ENCODE measurements at places on chromosomes 2 and 18.

DNA sequence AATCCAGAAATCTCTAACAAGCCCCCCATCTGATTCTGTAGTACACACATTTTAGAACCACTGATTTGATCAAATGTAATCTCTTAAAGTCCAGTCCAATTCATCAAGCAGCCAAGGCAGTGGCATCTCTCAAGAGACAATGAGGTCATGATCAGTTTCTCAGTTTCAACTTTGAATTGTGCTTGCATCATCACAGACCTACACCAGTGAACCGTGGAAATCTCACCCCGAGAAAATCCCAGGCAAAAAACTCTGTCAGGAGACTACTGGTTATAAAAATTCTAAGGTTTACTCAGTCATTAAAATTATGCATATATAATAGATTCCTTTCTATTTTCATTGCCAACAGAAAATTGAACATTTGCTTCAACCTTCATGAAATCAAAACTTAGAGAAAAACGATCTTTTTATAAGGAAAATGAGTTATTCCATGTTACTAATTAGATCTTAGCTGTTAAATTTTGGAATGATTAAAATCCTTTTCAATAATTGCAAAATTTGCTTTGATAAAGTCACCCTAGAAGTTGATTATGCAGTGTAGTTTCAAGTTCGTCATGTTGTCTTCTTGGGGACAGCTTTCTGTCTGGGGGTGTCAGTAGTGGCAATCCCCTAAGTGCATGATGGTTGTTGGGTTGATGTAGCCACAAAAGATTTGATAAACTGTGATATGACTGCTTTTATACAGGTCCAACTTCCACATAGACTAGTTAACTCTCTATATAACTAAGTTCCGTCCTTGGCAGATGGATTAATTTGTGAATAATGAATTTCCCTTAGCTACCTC, 235.0 kb downstream of the CAMKMT start:
- DNase-seq: no peak

DNA sequence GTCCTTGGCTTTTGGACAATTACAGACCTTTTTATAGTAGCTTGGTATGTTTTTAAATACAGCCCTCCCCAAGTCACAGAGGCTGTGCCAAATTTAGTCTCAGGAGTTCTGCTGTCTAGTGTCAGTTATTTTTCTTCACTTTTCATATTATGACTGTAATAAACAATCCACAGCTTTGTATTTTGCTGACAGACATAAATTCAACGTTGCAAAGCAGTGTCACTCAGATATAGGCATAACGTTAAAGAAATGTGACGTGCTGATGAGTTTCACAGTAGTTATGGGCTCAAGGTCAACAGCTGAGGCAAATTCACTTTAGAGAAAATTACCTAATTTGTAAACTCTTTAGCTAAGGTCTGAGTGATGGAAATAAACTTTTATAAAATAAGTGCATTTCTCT, 151.6 kb downstream of the SATB2 start:
- DNase-seq: no peak

DNA sequence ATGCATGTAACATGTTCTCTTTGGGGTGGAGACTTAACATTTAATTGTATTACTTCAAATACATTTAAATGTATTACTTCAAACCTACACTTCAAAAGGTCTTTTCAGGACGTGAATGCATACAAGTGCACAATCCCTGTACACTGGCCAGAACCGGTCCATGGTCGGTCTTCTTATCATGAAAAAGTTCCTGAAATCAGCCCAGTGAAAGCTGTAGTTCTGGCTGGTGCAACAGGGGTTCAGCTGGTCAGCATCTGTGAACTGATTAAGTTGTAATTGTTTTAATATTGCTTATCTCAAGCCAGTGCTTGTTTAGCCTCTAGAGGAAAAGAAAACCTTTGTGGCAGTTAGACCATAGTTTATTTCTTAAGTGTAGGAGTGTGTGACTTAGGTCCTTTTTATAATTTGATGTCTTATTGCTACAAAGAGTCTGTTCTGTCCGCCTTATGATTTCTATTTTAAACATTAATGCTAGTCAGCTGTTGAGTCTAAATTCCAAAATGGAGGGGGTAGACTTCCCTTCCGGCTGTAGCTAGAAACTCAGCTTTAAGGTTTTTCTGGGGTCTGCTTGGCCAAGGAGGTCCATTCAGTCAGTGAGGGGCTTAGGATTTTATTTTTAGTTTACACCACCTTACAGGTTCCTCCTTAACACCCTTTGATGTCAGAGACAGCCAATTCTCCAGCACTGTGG, 768 bp upstream of the CYBRD1 start:
- DNase-seq: no peak

DNA sequence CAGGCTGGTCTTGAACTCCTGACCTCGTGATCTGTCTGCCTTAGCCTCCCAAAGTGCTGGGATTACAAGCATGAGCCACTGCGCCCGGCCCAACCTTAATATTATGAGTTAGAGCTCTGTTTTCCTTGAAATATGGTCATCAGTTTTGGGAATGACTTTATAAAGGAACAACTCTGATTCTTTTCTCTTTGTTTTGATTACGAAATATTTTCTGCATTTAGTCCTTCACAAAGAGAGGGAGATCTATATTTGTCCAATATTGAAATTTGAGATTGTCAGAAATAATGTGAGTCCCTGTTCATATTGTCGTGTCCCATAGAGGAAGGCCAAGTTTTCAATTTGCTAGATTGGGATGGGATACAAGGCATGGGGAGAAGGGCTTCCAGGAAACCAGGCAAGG, 3.1 kb downstream of the SMYD5 start:
- no peak for DNase-seq

DNA sequence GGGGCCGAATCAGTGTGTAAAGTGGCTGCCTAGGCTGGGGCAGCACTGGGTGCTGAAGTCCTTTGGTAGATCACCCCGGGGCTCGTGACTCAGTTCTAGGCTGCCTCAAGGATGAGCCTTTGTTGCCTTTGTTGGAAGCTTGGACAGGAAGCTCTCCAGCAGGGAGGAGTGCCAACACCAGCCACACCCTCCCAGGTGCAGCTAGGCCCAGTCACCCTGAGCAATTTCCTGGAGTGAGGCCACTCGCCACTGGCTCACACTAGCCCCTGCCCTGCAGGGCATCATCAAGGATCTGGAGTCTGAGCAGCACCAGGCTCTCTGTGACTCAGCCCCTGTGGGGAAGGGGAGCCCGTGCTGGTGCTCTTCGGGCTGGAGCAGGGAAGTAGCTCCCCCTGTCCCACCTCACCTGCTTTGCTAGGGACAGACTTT, 6.7 kb upstream of the SDC1 start:
- DNase-seq: no peak

- no peak for DNase-seq
These were observed 6.4 kb upstream of the ANKRD12 start for GRCh38 chr18:9130195-9130594.

DNA sequence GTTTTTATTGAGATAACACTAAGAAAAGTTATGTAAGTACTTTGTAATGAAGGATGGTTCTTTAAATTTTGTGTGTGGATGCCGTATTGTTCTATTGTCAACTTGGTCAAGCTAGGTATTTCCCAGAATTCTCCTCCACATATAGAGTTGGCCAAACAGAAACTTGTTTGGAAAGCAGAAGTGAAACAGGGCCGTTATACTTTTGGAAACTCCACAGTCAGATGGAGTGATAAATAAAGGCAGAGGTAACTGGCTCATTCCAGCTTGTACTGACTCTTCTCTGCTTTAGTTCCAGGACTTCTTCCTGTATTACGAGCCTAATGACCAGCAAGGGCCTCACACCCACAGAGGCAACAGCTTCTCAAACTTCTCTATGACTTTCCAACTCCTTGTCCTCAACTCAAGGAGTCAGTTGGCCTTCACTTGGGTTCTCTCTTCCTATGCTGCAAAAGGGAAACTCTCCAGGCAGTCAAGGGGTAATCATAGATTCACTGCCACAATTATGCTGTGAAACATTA, 16.4 kb upstream of the STARD7 start:
- DNase-seq: no peak

DNA sequence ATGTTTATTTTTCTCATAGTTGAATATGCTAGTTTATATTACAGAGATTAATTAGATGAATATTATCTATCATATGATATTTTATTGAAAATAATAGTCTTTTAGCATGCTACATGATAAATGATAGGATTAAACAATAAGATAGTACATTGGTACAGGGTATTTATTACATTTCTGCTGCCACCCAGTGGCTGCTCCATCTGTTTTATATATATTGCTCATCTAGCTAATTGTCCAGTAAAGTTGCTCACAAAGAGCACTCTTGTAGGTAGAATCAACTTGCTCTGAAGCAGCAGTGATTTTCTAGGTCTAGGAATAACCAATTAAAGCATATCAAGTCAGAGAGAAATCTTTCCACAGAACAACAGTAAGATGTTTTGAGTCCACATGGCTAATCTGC, 183.3 kb downstream of the ASXL3 start:
- no peak for DNase-seq

GRCh38 chr2:237669283-237669627, 41.9 kb downstream of the LRRFIP1 start:
- DNase-seq: no peak

GRCh38 chr2:100529900-100530299, 32.9 kb upstream of the PDCL3 start:
- no peak for DNase-seq

DNA sequence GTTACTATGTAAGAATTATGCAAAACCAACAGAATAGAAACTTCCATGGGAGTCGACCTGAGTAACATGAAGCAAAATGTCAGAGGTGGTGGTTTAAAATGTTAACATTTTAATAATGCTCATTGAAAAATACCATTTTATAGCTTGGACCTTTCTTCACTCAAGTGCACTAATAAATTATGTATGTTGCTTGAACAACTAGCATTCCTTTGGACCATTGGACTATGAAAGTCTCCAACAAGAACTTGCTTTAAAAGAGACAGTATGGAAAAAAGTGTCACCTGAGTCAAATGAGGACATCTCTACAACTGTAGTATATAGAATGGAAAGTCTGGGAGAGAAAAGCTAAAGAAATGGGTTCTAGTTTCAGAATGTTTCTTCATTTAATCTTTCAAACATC, 51.9 kb downstream of the GLS start:
- no peak for DNase-seq

DNA sequence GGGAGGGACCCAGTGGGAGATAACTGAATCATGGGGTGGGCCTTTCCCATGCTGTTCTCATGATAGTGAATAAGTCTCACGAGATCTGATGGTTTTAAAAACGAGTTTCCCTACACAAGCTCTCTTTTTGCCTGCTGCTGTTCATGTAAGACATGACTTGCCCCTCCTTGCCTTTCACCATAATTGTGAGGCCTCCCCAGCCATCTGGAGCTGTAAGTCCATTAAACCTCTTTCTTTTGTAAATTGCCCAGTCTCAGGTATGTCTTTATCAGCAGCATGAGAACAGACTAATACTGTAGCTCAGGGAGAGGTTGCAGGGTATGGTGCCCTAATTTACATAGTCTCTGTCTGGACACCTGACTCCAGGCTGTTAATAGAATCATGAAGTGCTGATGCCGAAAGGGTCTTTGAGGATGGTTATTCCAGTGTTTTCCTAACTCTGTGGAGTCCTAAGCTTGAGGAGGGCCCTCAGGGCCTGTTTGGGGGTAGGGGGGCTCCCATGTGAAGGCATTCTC, 343.2 kb downstream of the ALK start:
- no peak for DNase-seq

GRCh38 chr2:20565623-20566236, 85.2 kb downstream of the HS1BP3 start:
- DNase-seq: no peak

DNA sequence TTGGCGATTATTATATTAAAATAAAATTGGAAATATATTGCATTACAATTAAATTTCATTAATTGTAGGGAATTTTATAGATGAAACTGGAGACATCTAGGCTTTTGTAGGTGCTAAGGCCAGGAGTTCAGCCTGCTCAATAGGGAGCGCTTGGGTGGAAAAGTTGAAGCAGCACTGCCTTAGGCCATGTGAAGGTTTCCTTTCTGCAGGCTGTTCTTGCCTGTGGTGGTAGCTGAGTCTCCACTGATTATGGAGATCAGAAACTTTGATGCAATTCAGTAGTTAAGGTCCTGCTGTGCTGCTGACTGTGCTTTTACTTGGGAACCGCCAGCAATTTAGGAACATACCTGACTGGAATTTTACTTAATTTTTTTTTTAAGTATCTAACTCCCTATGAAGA, 179.9 kb upstream of the BOD1L2 start:
- no peak for DNase-seq

DNA sequence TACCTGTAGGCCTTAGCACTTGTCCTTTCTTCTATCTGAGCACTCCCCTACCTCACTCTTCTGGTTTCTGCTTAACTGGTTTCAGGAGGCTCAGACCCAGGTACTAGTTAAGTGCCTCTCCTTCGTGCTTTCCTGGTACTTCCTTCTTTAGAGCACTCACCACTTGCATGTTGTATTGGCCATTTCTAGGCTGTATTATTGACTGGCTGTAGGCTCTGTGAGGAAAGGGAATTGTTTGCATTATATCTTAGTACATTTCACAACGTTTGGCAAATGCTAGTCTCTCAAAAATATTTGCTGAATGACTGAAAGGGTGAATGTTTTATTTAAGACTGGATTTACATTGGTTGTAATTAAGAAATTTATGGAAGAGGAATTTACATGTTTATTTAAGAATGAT, 36.0 kb upstream of the SCN1A start:
- no peak for DNase-seq

- no peak for DNase-seq
These were observed 265.9 kb upstream of the SPHKAP start for GRCh38 chr2:228447266-228447915.

DNA sequence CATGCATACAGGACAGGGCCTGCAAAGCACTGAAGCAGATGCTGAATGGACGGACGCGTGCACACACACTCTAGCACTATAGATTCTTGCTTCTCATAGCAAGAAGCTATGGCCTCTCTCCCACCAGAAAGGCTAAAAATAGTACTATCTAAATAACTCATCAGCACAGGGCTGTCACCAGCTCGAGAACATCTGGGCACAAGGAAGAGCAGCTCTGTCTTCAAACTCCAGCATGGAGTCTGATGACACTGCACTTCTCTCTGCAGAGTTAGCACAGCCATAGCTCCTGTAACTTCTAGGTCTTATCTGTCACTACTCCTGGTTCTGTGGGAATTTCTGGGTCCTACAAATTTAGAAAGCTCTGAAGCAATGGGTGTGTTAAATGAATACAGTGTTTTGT, 123.5 kb downstream of the MYO5B start:
- no peak for DNase-seq

DNA sequence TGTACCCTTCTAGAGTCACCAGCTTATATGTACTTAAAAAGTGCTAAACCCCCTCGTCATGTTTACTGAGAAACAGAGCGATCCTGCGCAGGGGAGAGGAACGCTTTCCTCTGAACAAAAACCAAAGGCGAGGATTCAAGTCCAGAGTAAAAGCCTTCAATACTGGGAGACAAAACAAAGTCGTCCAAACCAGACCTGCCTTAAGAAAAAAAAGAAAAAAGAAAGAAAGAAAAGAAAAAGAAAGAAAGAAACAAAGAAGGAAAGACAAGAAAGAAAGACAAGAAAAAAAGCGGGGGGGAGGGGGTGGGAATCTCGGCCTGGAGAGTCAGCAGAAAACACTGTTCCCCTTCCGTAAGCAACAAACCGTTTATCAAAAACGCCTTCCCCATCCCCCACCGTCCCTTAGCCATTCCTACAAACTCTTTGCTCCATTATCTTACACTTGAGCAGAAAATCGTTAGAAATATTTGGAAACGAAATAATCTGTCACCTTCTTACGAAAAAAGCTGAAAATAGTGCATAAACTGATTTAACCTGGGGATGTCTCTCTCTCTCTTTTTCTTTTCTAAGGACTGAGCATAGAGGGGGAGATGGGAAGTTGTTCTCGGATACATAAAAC, 3.3 kb downstream of the PTGR3 start:
- no peak for DNase-seq

All from CD4-positive, alpha-beta T cell treated with Interleukin-15 for 4 hours (primary cell).